ENCODE measurements at places on chromosomes 11 and 22.

- no peak for DNase-seq
Measured at GRCh38 chr22:24016156-24016555, 5.1 kb downstream of the CABIN1 start.

DNA sequence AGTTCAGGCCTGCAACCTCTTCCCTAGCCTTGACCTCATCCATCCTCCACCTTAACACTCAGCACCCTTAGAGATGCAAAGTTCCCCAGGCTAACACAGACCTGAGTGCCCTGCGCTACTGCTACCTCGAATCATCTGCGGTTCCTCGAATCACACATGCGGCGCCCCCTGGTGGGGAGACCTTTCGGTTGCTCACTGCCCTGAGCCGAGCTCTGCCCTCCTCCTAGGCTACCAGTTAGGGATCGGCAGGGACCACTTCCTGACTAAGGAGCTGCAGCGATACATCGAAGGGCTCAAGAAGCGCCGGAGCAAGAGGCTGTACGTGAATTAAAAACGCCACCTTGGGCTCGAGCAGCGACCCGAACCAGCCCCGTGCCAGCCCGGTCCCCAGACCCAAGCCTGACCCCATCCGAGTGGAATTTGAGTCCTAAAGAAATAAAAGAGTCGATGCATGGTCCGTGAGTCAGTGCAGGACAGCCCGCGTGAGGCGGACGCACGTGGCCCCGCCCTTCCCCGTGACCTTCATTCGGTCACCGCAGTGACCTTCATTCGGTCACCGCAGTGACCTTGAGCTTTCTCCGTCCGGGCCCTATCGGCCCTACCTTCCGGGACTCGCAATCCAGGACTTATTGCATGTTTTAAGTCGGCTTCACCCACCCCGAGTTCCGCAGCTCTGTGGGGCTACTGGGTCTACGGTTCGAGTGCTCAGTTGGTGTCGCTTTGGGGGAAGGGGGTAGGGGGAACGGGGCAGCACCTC, 830 bp upstream of the ESRRA start:
- peak; percentile 81 for DNase-seq

DNA sequence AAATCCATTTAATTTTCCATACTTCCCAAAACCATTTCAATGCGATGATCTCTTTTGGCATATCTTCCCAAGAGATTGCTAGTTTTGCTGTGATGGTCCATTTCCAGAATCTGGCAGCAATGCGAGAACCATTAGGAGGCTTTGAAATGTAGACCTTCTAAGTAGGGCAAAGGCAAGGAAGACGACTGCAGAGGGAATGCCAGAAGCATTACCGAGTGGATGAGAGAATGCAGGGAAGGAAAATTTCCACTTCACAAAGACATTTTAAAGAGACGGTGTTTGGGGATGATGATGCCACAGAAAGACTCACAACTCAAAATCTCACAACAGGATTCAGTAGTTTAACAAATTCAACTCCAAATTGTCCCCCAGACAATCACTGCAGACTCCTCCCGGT, 471 bp upstream of the CEP126 start:
- DNase-seq = no peak

DNA sequence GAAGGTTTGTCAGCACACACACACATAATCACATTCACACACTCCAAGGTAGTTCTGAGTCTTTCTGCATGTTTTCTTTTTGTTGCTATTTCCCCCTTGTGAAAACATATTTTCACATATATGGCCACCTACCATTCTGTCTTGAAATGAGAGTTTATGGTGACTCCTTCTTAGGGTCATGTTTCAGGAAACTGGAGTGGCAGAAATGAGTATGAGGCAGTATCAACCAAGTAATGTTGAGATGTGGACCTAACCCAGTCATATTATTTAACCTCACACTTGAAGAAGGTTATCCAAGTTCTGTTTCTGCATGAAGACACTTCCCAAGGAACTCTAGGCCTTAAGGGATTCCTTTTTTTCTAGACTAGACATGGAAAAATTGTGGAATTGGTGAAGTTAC, 481.4 kb downstream of the ETS1 start:
- no peak for DNase-seq

DNA sequence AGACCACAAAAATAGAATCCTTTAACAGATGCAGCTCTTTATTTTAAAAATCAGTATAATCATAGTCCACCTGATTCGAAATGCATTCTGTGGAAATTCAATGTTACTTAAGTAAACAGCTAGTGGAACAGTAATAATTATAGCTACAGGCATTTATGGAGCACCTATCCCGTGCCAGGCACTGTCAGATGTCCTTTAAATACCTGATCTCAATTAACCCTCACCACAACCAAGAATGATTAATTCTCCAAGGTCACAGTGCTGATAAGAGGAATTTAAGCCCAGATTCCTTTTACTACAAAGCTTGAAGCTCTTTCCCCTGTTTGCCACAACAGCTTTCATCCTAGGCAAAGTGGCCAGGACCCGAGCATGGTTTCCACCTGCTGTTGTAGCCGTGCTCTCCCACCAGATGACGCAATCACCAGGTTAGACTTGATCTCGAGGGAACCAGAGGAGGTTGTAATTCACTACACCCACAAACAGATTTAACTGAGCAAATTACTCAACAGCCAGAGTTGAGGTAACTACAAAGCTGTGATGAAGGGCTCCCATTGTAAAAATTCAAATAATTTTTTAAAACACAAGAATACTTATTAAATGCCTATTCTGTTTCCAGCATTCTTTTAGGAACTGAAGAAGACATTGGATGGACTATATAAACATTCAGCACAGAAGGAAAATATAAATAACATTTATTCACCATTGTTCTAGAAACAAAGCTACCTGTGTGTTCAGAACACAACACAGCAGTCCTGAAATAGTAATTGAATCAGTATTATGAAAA, 10.3 kb downstream of the PRDM10 start:
- DNase-seq = no peak

GRCh38 chr11:117824571-117825537, at the start of gene FXYD2:
Gene FXYD2, minus strand, starts transcription at chr11:117824744. Its CDS starts 66 bp downstream, at chr11:117824678.
- DNase-seq = no peak

- DNase-seq = peak; percentile 70
Measured at GRCh38 chr11:120324932-120325810, at the start of gene TLCD5. Gene TLCD5, plus strand, starts transcription at chr11:120325299. Its CDS starts 2,143 bp downstream, at chr11:120327442.

DNA sequence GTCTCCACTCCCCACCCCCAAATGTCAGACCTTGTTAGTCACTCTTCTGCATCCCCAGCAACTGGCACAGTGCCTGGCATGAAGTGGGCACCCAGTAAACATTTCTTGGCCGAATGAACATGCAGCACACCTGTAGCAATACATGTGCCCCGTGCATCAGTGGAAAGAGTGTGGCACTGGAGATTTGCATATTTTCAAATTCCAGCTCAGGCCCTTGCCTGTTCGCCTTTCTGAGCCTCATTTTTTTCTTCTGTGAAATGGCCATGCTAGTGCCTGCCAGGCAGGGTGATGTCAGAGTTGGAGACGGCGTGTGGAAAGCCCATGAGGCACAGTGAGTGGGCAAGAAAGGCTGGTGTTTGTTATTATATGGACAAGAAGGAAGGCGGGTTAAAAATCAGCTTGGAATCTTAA, 38.7 kb downstream of the CD82 start:
- DNase-seq = no peak

Data from occipital lobe (tissue), 3 donors.